ENCODE measurements at places on chromosomes 6 and 20. TPM values are rescaled to one million over a fixed set of nuclear protein-coding genes. Genes with fewer than 3 reads are reported as not detected.
A peak's percentile ranks its signal among the peaks of the same experiment; 100 is the strongest.

TMC2 gene
- not detected for total RNA-seq

GRCh38 chr6:123402052-123402451, 234.7 kb downstream of the TRDN start:
- H3K27ac ChIP-seq: no peak overlapping the region
- DNase-seq: no peak
- no peak overlapping the region for H3K4me3 ChIP-seq
- no peaks in the 10 kb centered on the region for H3K27me3 ChIP-seq
- no peaks in the 10 kb centered on the region for H3K4me1 ChIP-seq
- H3K36me3 ChIP-seq: no peaks in the 10 kb centered on the region

DNA sequence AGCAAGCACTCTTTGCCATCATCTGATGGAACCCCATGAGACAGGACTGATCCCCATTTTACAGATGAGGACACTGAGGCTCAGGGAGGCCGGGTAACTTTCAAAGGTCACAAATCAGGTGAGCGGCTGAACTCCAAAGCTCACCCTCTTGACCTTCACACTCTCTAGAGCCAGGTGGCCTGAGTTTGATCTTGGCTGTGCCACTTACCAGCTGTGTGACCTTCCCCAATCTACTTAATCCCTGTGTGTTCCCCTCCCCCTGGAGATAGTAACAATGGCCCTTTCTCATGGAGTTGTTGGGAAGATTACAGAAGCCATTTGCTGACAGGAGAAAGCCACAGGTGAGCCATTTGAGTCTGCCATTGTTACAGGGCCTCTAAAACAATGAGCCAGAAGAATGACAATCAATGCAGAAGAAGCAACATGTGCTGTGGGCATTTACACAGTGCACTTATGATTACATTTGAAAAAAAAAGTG, 34.5 kb downstream of the BMP7 start:
- H3K27ac ChIP-seq: no peak overlapping the region
- peaks cover 58% of the 10 kb centered on the region for H3K27me3 ChIP-seq
- H3K36me3 ChIP-seq: peaks cover 2% of the 10 kb centered on the region
- H3K4me1 ChIP-seq: no peaks in the 10 kb centered on the region

BACH2 gene
- total RNA-seq: 69.9 TPM

DNA sequence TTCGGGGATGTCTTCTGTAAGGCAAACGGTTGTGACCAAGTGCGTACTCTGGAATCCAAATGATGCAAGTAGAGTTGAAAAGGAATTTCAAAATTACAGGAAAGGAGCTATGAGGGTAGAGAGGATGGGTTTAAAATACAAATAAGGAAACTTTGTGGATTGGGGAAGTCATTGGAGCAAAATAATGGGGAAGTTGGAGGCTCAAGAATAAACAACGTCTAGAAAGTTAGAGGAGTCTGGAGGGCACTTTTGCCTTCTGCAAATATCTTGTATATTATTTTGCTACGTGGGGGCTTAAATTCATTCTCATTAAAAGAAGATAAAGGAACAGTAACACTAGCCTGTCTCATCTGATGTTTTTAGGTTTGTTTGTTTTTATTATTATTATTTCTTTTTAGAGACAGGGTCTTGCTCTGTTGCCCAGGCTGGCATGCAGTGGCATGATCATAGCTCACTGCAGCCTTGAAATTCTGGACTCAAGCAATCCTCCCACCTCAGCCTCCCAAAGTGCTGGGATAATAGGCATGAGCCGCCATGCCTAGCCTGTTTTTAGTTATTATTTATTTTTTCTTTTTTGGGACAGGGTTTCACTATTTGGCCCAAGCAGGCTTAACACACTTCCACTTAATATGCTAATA, 55.0 kb upstream of the TNFAIP3 start:
- H3K36me3 ChIP-seq: no peaks in the 10 kb centered on the region
- peak overlapping the region; percentile 96 for H3K27ac ChIP-seq
- H3K4me3 ChIP-seq: peak overlapping the region; percentile 73
- no peak for DNase-seq
- H3K27me3 ChIP-seq: no peaks in the 10 kb centered on the region
- H3K4me1 ChIP-seq: peaks cover 39% of the 10 kb centered on the region

- H3K27me3 ChIP-seq: peaks cover 41% of the 10 kb centered on the region
- no peak overlapping the region for H3K27ac ChIP-seq
- H3K4me3 ChIP-seq: no peak overlapping the region
- no peaks in the 10 kb centered on the region for H3K4me1 ChIP-seq
These were observed 85.3 kb upstream of the AKAP12 start for GRCh38 chr6:151154418-151154817.
